ENCODE measurements at places on chromosomes 3 and 15.
A peak's percentile ranks its signal among the peaks of the same experiment; 100 is the strongest.

DNA sequence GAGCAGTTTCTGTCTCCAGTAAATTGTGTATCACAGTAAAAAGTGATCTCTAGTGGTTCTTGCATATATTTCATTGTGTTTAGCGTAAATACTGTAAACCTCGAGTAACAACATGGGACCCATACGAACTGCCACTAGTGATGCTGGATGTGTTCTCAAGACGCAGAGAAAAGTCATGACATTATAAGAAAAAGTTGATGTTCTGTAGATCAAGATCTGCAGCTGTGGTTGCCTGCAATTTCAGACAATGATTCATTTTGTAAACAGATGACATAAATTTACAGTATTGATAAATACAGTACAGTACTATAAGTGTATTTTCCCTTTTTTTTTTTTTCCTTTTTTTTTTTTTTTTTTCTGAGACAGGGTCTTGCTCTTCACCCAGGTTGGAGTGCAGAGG, 100.1 kb downstream of the DPH6 start:
- DNase-seq: no peak

- no peak for DNase-seq
Observed at GRCh38 chr3:105976196-105976595, 107.4 kb upstream of the CBLB start.

GRCh38 chr3:3552761-3553160, 246.5 kb upstream of the LRRN1 start:
- no peak for DNase-seq

- no peak for DNase-seq
Observed at GRCh38 chr3:36557021-36557707, 176.9 kb downstream of the STAC start.

- no peak for DNase-seq
Observed at GRCh38 chr3:108590460-108590859, 938 bp downstream of the DZIP3 start.

- no peak for DNase-seq
Observed at GRCh38 chr3:183161552-183162336, 790 bp downstream of the LAMP3 start.

DNA sequence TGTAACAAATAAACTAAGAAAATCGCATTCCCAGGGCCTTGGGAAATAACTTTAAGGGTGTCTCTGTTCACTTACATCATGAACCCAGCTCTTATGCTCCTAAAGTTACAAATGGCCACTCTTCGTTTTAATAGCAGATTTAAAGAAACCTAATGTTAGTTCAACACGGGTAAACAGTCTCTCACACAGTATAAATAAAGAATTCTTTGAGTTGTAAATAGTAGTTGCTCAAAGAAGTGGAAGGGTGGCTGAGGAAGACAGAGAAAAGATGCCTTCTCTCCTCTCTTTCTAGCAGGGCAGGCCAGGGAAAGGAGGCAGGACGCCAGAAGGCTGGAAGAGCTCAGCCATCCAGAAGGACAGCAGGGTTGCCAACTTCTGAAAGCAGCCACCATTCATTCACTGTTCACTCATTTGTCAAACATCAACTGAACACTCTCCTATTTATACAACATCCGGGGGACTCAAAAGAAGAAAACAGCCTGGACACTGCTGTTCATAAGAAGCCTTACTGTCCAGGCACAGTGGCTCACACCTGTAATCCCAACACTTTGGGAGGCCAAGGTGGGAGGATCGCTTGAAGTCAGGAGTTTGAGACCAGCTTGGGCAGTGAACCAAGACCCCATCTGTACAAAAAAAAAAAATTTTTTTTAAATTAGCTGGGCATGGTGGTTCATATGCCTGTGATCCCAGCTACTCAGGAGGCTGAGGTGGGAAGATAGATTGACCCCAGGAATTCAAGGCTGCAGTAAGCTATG, 47.3 kb downstream of the WWTR1 start:
- no peak for DNase-seq

DNA sequence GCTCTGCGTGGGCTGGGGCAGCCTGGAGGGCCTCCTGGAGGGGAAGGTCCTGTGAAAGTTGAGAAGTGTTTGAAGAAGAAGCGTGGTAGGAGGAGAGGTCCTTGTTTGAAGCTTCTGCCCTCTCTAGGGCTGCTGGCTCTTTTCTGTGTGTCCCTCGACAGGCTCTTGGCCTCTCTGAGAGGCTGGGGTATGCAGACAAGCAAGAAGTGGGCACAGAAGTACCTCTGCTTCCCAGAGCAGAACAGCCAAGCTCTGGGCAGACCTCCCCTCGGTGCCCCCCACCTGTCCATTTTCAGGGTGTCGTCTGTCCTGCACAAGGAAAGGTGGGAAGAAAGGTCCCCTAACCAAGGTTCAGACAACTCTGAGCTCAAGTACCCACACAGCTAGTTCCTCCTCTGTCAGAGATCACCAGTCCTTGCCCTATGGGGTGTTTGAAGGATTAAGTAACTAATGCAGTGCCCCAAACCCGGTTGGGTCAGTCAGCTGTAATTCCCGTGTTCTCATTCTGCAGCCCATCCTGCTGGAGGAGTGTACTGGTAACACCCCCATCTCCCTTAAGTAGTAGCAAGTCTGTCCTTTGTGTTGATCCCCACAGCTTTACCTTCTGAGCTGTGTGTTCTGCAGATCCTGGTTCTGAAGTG, 6.3 kb downstream of the CSK start:
- no peak for DNase-seq

GRCh38 chr3:185712337-185712736, 112.5 kb downstream of the IGF2BP2 start:
- no peak for DNase-seq

- DNase-seq: no peak
Observed at GRCh38 chr3:27960133-27960532, 238.0 kb upstream of the EOMES start.

- no peak for DNase-seq
Observed at GRCh38 chr15:63043335-63044076, 959 bp downstream of the TPM1 start.

DNA sequence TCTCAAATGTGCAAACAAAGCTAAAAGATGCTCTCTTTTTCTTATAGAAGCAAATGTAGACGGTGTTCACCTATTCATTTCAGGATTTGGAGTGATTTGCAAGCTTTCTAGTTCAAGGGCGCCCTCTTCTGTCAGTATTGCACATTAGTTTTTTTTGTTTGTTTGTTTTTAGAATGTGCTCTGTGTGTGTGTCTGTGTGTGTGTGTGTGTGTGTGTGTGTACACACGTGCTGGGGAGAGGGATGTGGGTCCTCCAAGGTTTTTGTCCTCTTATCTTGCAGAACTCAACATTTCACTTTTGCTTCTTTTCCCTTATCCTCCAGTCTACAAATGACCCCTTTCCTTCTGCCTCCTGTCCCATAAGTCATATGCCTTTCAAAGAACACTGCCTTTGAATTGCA, 23.5 kb downstream of the DNAH1 start:
- peak; percentile 41 for DNase-seq

DNA sequence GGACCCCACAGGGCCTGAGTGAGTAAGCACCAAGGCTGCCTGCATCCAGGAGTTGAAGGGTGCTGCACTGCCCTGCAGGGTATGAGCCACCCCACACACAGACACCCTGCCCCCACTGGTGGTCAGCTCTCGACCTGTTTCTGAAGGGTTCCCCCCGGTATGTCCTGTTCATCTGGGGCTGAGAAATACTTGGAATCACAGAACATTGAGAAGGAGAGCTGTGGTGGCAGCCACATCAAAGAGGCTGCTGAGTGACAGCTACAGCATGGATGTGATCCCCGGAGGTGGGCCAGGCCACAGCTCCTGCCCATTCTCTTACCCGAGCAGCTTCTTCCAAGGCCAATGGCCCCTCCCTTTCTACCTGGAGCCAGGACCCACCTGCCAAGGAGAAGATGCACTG, 66.4 kb upstream of the PLXNA1 start:
- DNase-seq: no peak

- DNase-seq: no peak
Observed at GRCh38 chr3:169633105-169633504, 30.4 kb downstream of the MECOM start.

GRCh38 chr3:193905541-193906396, 230.2 kb upstream of the HES1 start:
- no peak for DNase-seq

- no peak for DNase-seq
Observed at GRCh38 chr15:49060710-49061495, 14.7 kb upstream of the SECISBP2L start.
